ENCODE measurements at places on chromosomes 5 and 9.

DNA sequence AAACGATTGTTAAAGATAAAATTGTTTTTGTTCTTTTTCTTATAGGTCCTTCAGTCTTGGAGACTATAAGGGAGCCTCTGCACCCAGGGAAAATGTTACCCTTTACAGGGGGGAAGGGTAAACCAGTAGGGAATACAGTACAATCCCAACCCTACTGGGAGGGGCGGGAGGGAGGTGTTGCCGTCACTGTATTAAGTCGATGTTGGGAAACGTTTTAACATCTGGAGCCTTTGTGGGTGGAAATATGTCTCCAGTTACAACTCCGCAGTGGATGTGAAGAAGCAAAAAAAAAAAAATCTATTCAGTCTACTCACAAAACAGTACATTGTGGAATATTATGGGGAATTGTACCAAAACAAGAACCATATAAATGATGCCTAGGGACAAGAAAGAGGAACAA lies 47.2 kb upstream of the FCHO2 start:
- no peak for DNase-seq

- DNase-seq, result no peak
These were observed 49.3 kb downstream of the COL15A1 start for GRCh38 chr9:98992885-98993569.

DNA sequence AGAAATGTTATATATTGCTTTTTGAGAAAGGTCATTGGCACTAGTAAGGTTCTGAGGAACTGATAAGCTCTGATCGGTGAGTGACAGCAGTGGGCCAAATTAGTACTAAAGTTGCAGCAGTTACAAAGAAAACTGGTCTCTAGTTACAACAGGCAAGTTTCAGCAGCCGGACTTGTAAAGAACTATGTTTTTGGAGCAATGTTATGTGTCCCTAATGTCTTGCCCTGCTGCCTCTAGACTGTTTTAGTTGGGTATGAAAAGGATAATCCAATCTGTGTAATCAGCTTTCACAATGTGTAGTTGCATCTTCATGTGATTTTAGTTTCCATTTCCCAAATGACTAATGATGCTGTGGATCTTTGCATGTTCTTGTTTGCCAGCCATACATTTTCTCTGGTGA lies 113.5 kb downstream of the CAMK4 start:
- DNase-seq, result no peak

DNA sequence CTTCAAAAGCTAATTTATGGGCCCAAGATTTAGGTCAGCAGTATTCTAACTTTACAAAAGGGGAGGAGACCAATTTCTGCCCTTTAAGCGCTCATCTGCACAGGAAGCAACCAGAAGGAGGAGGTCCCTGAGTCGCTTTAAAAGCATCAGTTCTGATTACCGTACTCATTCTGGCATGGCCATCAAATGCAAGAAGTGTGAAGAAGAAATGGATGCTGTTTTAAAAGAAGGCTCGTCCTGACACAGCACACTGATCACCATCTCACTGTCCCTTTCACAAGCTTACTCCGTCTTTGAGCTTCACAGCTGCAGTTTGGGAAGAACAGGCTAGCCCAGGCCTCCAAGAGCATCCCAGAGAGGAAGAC lies 17.5 kb downstream of the ZNF608 start:
- no peak for DNase-seq

GRCh38 chr5:142446960-142447279 lies 122.1 kb upstream of the SPRY4 start:
- no peak for DNase-seq

GRCh38 chr9:36935768-36936497 lies 98.1 kb downstream of the PAX5 start:
- no peak for DNase-seq

DNA sequence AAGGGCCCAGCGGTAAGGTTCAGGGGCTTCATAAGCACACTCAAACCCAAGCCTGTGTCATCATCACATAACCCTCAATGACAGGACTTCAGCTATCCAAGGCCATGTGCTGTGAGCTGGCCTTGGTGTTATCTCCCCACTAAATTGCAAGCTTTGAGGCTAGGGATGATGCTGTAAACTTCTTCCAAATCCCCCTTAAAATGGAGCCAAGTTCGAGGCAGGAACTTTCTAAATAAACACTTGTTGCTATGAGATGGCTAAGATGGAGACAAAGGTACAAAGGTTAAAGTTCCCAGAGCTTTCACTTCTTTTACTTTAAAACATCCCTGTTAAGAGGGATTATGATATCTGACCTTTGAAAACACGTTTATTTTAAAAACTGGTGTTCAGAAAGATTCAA lies 123.6 kb downstream of the MYO10 start:
- DNase-seq, result no peak

- DNase-seq, result no peak
These were observed 92.1 kb downstream of the NR3C1 start for GRCh38 chr5:143311428-143311827.

GRCh38 chr5:14417792-14418765 lies 163.5 kb upstream of the OTULINL start:
- DNase-seq, result no peak

GRCh38 chr5:87278590-87279100 lies 11.0 kb downstream of the RASA1 start:
- DNase-seq, result no peak

DNA sequence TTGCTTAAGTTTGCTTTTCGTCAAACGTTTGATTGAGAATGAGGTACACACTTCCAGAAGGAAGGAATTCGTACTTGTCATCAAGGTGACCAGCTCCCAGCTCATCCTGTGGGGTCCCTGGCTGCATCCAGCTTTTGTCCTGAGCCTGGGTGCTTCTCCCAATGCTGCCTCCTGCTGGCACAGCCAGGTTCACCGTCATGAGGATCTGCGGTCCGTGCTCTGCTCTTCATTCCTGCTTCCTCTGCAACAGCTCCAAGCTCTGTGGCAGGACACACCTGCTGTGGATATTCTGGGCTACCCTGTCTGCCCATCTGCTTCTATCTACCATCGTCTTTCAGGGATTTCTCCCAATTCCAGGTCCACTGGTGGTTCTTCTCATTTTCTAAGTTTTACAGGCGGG lies 13.3 kb upstream of the UBE2QL1 start:
- peak; percentile 10 for DNase-seq

DNA sequence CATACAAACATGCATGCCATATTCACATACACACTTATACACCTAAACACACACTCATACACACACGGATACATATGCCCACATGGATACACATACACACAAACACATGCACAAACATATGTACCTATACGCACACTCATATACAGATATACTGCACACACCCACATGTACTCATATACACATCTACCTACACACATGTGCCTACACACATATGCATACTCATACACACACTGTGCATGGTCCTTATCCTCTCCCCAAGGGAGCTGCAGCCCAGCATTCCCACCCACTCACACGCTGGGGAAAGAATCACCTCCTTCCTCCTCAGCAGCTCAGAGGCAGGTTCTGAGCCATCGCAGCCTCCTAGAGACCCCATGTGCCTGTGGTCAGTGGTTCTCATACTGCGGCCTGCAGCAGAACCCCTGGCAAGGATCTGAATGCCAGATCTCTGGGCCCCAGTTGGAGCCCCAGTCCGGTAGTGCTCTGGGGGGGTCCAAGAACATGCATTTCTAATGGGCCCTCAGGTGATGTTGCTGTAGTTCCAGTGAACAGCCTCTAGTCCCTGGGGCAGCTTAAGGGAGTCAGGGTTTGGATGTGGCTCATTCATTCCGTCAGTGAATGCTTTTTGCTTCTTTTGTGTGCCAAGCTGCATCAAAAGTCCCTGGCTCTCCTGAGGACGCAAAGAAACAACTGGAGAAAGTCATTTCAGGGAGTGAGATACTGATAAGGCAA lies 39.0 kb downstream of the SEMA4D start:
- DNase-seq, result no peak

DNA sequence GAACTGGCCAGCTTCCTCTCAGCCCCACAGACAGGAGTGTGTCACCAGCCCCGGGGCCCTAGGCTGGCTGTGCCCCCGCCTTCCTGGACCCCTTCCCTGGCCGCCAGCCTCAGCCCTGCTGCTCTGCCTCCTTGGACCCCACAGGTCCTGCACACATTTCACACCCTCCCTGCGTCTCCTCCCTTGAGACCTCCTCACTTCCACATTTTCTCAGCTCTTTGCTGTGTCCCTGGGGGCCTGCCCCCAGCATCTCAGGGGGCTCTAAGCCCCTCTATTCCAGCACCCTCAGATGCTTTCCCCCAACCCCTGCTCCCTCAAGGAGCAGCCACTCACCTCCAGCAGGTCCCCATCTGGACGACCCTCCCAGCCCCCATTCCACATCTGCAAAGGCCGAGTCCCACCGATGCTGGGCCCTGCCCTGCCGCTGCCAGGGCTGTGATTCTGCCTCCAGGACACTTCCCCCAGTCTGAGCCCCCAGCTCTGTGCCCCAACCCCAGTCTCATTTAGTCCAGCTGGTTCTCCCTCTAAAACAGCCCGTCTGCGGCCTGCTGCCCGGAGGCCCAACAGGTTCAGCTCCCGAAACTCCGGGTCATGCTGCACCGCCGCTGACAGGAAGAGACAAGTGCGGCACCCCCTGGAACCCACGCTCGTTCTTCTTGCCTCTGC lies 4.2 kb downstream of the SLC34A3 start:
- no peak for DNase-seq

DNA sequence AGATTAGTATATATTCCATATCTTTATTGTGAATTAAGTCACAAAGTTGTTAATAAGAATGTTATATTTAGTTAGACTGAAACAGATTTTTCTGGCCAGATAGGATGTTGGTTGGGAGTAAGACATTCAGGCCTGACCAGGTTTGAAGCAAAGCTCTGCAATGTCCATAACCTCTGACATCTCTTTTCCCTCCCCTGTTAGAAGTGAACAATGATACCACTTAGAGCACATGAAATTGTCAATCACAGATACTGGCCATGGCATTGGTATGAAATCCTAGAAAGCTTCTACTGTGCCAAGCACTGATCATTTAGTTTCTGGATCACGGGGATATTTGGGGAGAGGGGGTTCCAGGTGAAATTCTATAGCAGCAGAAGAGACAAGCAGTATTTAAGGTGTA lies 1455.1 kb upstream of the CDH9 start:
- no peak for DNase-seq

DNA sequence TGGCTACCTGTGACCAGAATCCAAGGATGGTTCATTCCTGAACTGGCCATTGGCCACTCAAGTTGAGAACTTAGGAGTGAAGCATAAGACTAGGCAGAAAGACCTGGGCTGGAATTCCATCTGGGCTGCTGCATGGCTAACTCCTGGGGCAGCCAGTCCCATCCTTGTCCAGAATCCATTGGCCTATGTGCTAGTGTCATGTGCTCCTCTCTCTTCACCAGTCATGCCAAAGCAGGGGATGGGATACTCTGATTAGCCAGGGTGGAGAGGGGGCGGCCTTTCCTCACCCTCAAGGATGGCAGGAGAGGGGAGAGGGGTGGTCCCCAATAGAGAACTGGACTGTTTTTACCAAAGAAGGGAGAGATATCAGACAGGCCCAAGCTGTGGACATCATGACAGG lies 93.2 kb downstream of the ZNF618 start:
- no peak for DNase-seq

- DNase-seq, result no peak
These were observed 70.1 kb upstream of the IFNK start for GRCh38 chr9:27453860-27454553.

DNA sequence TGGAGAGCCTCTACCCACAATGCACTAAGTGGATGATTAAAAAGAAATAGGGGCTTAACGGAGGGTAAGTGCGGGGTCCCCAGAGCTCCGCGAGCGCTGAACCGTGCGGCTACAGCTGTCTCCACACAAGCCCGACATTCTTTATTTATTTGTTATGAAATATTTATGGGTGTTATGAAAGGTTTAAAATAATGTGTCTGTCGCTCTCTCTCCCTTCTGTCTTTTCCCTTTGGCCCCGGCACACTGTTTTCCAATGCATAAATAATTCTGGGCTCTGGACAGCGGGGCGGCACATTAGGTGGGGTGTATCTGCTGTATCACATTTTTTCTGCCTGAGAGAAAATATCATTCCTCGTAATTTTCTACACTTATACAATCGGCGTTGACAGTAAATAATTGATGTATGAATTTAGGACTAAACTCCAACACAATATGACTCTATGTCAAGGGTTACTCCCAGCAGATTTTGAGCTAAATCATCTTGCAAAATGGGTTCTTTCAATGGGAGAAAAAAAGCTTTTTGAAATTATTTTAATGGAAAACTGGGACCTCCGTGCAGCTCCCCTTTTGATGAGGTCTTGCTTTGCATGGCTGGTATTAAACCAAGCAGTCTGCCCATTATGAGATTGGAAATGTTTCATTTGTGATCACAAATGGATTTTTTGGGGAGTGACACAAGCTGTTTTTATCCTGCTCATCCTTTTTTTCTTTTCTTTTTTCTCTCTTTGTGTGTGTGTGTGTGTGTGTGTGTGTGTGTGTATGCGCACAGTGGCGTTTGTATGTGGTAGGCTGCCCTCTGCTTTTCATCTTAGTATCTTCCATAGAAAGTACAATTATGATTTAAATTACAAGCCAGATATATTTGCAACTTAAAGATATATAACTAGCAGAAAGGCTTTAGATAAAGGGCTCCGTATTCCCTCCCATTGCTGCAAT lies 370.6 kb upstream of the IRX4 start:
- no peak for DNase-seq
